ENCODE measurements at places on chromosomes 4 and X.
A peak's percentile ranks its signal among the peaks of the same experiment; 100 is the strongest.

DNA sequence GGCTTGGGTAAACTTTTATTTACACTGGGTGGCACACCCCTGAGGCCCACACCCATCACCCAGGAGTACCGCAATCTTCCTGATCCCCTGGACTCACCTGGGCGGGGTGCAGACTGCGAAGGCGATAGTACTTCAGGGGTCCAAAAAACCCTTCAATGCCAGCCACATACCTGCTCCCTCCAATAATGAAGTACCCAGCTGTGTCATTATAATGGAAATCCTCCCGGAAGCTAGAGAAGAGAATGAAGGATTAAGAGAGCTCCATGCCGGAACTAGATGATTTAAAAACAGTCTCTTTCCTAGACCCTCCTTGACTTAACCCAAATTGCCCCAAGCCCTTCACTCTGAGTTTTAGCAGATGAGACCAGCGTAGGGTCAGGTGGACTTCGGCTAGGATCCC, 40.9 kb downstream of the SEL1L3 start:
- H3K27ac ChIP-seq = no peak overlapping the region
- no peak for DNase-seq
- peaks cover 42% of the 10 kb centered on the region for H3K36me3 ChIP-seq
- no peaks in the 10 kb centered on the region for H3K27me3 ChIP-seq
- H3K4me1 ChIP-seq = no peaks in the 10 kb centered on the region

DNA sequence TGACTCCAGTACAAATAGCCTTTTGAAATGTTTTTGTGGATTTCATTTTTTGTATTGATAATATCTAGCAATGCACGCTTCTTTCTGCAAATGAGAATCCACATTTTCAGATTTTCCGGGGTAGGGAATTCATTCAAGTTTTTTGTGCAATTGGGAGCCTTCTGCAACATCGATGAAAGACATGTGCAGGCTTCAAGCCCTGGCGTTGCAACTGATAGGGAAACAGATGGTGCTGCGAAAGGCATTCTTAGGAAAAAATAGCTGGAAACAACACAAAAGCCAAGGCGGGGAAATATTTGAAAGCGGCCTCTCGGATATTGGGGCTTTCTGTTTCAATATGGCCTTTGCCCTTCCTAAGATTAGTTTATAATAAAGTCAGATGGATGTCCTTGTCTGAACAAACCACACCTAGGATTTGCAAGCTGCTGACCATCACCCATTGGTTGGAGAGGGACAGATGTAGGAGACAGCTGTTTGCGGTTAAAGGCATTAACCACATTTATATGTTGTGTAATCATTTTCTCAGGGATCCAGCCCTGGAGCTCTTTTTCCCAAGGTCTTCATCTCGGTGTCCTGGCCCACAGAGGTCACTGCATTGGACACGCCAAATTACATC, 136.5 kb downstream of the PRKX start:
- H3K27me3 ChIP-seq = no peaks in the 10 kb centered on the region
- peak; percentile 1 for DNase-seq
- no peak overlapping the region for H3K4me3 ChIP-seq
- no peak overlapping the region for H3K27ac ChIP-seq

DNA sequence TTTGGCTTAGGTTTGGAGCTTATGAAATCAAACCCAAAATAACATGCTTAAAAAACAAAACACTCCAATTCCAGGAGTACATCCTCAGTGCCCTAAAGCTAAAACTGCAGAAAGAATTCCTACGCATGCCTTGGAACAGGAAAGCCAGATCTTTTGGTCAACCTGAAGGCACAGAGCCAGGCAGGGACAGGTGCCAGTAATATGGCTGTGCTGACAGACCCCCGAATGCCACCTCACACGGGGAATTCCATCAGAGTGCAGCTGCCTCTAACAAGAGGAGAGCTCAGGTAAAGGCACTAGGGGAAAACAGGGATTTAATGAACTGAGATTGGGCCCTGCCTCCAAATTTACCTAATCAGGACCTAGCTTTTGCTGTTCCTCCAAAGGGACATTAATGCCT, 77.1 kb downstream of the SHISA3 start:
- no peak overlapping the region for H3K27ac ChIP-seq
- H3K27me3 ChIP-seq = no peaks in the 10 kb centered on the region
- DNase-seq = no peak
- no peaks in the 10 kb centered on the region for H3K36me3 ChIP-seq
- no peak overlapping the region for H3K4me3 ChIP-seq

GRCh38 chr4:114636192-114636935, 37.8 kb downstream of the UGT8 start:
- no peak for DNase-seq
- H3K4me3 ChIP-seq = no peak overlapping the region
- H3K27me3 ChIP-seq = no peaks in the 10 kb centered on the region
- H3K4me1 ChIP-seq = no peaks in the 10 kb centered on the region
- peaks cover 7% of the 10 kb centered on the region for H3K36me3 ChIP-seq

DNA sequence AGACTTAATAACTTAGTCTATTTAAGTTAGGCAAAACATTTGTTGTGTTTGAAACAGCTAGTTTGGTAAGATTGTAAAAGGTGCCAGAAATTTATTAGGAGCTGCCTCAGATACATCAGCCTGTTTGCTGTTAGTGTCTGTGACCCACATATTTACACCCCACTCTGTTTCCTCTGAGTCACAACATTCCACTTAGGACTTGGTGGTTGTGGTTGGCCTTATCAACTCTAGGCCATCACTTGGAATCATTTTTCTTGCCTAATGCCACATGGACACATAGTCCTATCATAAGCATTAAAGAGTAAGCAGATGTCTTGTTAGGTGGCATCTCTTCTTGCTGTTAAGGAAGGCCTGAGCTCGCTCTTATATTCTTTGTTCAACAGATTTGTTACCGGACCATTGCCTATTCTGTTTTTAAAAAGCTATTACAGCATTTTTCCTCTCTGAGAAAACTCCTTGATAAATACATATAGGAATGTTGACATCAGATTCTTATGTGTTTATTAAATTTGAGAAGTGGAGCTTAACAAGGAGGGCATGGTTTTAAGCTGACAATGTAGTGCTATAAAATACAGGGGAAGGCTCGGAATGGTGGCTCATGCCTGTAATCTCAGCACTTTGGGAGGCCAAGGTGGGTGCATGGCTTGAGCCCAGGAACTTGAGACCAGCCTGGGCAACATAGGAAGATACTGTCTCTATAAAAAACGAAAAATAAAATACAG, 51.2 kb upstream of the PGRMC2 start:
- H3K27ac ChIP-seq = no peak overlapping the region
- no peaks in the 10 kb centered on the region for H3K4me1 ChIP-seq
- H3K27me3 ChIP-seq = no peaks in the 10 kb centered on the region
- no peaks in the 10 kb centered on the region for H3K36me3 ChIP-seq
- no peak overlapping the region for H3K4me3 ChIP-seq
- DNase-seq = no peak

GRCh38 chr4:54277691-54278090, 48.6 kb downstream of the PDGFRA start:
- no peak for DNase-seq
- no peak overlapping the region for H3K4me3 ChIP-seq
- H3K4me1 ChIP-seq = no peaks in the 10 kb centered on the region
- H3K27me3 ChIP-seq = no peaks in the 10 kb centered on the region
- no peak overlapping the region for H3K27ac ChIP-seq
- H3K36me3 ChIP-seq = peaks cover 6% of the 10 kb centered on the region

DNA sequence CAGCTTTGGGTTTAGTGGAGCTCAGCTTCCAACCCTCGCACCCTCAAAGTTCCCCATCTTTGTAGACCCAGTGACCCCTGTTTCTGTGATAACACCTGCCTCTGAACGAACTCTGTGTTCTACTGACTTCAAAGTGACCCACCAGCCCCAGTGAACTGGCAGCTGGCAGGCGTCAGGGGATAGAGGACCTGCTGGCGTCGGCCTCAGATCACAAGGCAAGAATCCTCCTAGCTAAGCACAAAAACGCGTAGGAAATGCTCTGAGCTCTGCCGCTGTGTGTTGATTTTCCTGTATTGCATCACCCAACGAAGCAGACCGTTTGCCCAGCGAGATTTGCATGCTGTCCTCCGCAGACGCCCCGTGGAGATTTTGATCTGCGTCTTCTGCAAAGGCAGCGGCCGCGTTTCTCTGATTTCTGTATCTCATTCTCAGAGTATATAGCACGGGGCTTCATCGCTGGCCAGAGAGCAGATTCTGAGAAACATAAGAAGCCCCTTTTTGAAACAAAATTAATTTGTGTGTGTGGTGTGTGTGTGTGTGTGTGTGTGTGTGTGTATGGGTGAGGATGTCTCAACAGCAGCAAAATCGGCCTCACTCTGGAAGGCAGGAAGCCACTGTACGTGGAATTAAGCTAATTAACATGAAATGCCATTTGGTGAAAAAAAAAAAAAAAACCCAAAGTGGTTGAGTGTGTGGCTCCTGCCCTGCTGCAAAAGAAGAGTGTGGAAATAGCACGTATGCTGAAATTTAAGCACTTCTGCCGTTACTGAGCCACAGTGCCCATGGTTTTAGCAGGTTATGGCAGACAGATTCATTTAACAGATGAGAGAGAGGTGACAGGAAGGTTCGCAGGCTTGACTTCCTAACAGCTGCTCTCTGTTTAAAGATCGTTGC, 29.2 kb upstream of the ASMTL start:
- no peaks in the 10 kb centered on the region for H3K4me1 ChIP-seq
- H3K4me3 ChIP-seq = no peak overlapping the region
- H3K36me3 ChIP-seq = no peaks in the 10 kb centered on the region
- DNase-seq = no peak

DNA sequence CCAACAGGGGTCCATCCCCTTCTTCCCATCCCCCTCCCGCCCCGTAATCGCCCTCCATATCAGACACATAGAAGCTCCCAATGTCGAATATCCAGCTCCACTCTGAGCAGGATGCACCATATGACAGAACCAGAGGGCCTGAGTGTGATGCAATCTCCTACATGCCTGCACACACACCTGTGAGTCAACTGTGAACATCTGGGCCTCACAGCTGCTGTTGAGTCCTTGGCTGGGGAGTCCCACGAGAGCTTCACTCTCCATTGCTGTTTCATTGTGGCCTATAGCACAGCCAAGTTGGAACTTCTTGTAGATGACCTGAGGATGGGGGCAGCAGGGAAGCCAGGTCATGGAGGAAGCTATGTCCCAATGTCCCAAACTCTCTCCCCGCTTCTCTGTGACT, 8.2 kb downstream of the SLC38A5 start:
- H3K27me3 ChIP-seq = no peaks in the 10 kb centered on the region
- H3K4me3 ChIP-seq = no peak overlapping the region
- no peaks in the 10 kb centered on the region for H3K4me1 ChIP-seq
- peaks cover 2% of the 10 kb centered on the region for H3K36me3 ChIP-seq
- no peak overlapping the region for H3K27ac ChIP-seq

- DNase-seq = no peak
- H3K27ac ChIP-seq = no peak overlapping the region
- H3K4me1 ChIP-seq = no peaks in the 10 kb centered on the region
- H3K27me3 ChIP-seq = peaks cover 4% of the 10 kb centered on the region
These were observed 62.1 kb upstream of the CCDC160 start for GRCh38 chrX:134174859-134175258.
